A549 treated with GW870086 at 1 μM for 4 hours (cell line): ENCODE measurements at places on chromosomes 3 and 15. TPM values are rescaled to one million over a fixed set of nuclear protein-coding genes. Genes with fewer than 3 reads are reported as not detected.

SPINK8 gene
- not detected in 5 replicates for total RNA-seq

JMJD7 gene
- 2.3 to 4.4 TPM (median 2.8 TPM) in 5 replicates for total RNA-seq

PCBP4 gene
- total RNA-seq, result 10.2 to 14.0 TPM (median 12.7 TPM) in 5 replicates

CLSTN2 gene
- 0.03 to 0.07 TPM (median 0.03 TPM) in 5 replicates for total RNA-seq

NBEAL2 gene
- total RNA-seq, result 61.7 to 80.1 TPM (median 69.4 TPM) in 5 replicates

CCR1 gene
- total RNA-seq, result not detected in 5 replicates

PTH1R gene
- total RNA-seq, result 0.59 to 1.1 TPM (median 0.94 TPM) in 5 replicates

CHST13 gene
- 0.41 to 1.5 TPM (median 0.88 TPM) in 5 replicates for total RNA-seq

CPN2 gene
- not detected in 5 replicates for total RNA-seq

LINGO1 gene
- 8.7 to 11.7 TPM (median 9.0 TPM) in 5 replicates for total RNA-seq

KLHL40 gene
- total RNA-seq, result not detected in 5 replicates

IL5RA gene
- 0.10 TPM in 1 of 5 replicates, not detected in the others for total RNA-seq

NDN gene
- total RNA-seq, result 0.07 to 0.10 TPM (median 0.10 TPM) in 3 of 5 replicates, not detected in the others

HGD gene
- 16.9 to 24.4 TPM (median 18.2 TPM) in 5 replicates for total RNA-seq

P3H2 gene
- total RNA-seq, result 24.9 to 37.4 TPM (median 31.8 TPM) in 5 replicates

TP63 gene
- total RNA-seq, result 0.11 to 0.29 TPM (median 0.21 TPM) in 5 replicates

CDAN1 gene
- total RNA-seq, result 5.0 to 6.7 TPM (median 6.2 TPM) in 5 replicates

ATP10A gene
- 7.9 to 10.6 TPM (median 9.3 TPM) in 5 replicates for total RNA-seq

GUCA1C gene
- not detected in 5 replicates for total RNA-seq

FSIP1 gene
- 0.47 to 1.3 TPM (median 0.65 TPM) in 5 replicates for total RNA-seq

GOLGA6L4 gene
- 0.91 to 1.9 TPM (median 1.3 TPM) in 5 replicates for total RNA-seq

CKMT1A gene
- total RNA-seq, result 1.8 to 4.5 TPM (median 2.3 TPM) in 5 replicates

B3GNT5 gene
- total RNA-seq, result 12.7 to 17.8 TPM (median 16.2 TPM) in 5 replicates

SGO1 gene
- 13.6 to 18.3 TPM (median 15.5 TPM) in 5 replicates for total RNA-seq

PRR23E gene
- total RNA-seq, result not detected in 5 replicates

PPCDC gene
- total RNA-seq, result 12.4 to 18.3 TPM (median 16.6 TPM) in 5 replicates

POTEB2 gene
- total RNA-seq, result not detected in 5 replicates

RBPMS2 gene
- 6.1 to 8.9 TPM (median 7.1 TPM) in 5 replicates for total RNA-seq

ANKUB1 gene
- total RNA-seq, result not detected in 5 replicates

FAM43A gene
- 9.8 to 15.8 TPM (median 14.6 TPM) in 5 replicates for total RNA-seq

SLC2A2 gene
- total RNA-seq, result not detected in 5 replicates

TYRO3 gene
- 12.8 to 17.1 TPM (median 15.8 TPM) in 5 replicates for total RNA-seq

RETNLB gene
- total RNA-seq, result not detected in 5 replicates

IQCF5 gene
- not detected in 5 replicates for total RNA-seq

HTR3D gene
- total RNA-seq, result not detected in 5 replicates

KBTBD8 gene
- total RNA-seq, result 0.40 to 0.91 TPM (median 0.56 TPM) in 5 replicates
